ENCODE measurements at places on chromosomes 3 and 15.

- DNase-seq: no peak
Observed at GRCh38 chr3:142735462-142735861, 11.6 kb downstream of the TRPC1 start.

DNA sequence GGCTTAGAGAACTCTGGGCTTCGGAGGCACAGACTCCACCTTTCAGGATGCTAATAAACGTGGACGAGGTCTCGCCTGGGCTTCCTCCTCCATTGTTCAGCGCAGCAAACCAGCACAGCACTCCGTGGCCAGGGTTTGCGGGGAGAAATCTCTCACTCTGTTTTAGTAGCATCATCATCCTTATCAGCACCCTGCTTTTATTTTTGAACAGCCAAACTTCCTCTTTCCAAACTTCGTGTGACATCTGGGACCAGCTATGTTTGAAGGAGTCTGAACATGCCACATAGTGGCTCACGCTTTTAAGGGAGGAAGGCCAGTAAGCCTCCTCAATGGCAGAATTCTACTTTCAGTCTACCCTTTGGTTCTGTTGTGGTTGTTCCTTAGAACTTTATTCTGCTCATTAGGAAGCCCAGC lies 149.0 kb downstream of the PGPEP1L start:
- no peak for DNase-seq

DNA sequence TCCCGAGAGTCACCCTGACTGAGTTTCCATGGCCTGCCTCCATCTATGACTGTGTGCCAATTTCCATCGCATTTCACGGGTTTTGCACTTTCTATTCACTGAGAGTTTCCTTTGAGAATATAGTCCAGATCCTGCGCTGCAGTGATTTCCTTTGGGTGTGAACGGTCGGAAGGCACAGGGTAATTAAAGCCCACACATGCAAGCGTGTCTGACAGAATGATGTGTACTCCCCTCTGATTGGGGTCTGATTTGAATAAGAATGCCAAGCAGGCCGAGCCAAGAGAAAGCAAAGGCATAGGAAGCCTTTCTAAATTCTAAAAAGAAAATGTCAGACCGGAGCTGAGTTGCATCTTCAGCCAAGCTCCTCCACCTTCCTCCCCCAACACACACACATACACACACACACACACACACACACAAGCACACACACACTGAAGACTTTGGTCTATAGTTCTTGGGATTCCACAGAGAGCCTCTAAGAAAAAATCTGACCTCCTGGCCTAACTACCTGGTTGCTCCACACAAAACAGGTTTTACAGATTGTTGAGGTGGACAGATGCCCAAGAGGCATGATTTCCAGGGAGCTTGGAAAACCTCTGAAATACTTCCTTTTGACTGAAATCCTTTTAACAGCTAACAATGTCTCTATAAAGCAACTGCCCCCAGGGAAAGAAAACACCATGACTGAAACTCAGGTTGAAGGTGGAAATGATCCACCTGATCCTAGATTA lies 59.7 kb upstream of the LRRN1 start:
- DNase-seq: no peak

GRCh38 chr15:94235646-94236045 lies 4.3 kb downstream of the MCTP2 start:
- DNase-seq: no peak

GRCh38 chr15:56160966-56161365 lies 82.7 kb downstream of the RFX7 start:
- no peak for DNase-seq

DNA sequence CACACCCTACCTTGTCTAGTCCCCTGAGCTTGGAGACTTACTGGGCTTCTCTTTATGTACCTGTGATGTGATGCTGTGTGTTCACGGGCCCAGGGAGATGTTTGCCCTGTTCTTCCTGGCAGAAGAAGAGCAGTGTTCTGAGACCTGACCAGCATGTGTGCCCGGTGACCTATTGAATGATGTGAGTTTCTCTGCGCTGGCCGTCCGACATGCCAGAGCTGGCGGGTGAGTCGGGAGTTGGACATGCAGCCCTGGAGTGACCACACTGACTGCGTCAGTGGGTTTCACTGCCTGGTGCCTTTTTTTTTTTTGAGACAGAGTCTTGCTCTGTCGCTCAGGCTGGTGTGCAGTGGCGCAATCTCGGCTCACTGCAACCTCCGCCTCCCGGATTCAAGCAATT lies 42.3 kb downstream of the CGNL1 start:
- DNase-seq: no peak

DNA sequence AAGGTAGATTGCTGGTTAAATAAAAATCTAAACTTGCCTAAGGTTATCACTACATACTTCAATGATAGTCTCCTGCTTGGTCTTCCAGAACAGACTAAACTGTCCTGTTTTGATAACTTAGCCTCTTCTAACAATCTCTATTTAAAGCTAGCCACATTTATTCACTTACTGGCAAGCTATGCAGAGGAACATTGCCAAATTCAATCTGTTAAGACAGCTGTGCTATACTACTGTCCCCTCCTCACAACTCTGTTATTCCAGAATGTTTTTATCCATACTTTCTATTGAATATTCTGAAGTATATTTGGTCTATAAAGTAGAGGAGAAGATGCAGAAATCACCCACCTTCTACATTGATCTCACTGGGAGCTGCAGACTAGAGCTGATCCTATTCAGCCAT lies 594.0 kb upstream of the CCDC54 start:
- DNase-seq: no peak

- DNase-seq: no peak
Observed at GRCh38 chr3:171564748-171565480, 104.7 kb upstream of the TNIK start.

DNA sequence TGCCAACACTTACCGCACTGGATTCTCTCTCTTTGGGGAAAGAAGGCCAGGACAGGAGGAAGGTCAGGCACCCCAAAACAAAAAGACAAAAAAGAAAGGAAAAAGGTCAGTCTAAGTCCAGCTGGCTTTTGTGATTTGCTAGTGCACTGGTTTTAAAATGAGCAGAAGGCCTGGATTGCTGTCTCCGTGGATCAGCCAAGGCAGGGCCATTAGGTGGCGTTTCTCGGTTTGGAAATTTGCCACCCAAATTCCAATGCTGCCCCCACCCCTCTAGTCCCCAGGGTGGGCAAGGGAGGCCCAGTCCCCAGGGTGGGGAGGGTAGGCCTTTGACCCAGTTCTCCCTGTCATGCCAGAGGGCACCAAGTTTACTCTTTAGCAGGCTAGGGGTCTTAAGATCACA lies 33.3 kb downstream of the TLE3 start:
- no peak for DNase-seq

DNA sequence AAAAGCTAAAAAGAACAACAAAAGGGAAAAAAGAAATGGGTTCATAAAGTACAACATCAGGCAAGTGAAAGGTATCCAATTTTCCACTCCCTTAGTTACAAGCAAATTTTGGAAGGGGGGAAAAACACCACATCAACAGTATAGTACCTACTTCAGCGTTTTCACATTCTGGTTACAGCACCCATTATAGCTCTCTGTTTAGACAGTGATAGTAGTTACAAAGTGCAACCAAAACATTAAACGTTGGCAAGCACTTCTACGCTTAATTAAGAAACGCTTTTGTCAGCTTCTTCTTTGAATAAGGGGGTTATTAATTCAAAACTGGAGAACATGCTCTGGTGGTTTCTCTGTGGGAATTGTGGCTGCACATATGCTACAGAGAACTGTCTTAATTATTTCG lies 180.2 kb downstream of the VPS13C start:
- no peak for DNase-seq

- no peak for DNase-seq
Observed at GRCh38 chr15:65690778-65691177, 69.0 kb downstream of the SLC24A1 start.

DNA sequence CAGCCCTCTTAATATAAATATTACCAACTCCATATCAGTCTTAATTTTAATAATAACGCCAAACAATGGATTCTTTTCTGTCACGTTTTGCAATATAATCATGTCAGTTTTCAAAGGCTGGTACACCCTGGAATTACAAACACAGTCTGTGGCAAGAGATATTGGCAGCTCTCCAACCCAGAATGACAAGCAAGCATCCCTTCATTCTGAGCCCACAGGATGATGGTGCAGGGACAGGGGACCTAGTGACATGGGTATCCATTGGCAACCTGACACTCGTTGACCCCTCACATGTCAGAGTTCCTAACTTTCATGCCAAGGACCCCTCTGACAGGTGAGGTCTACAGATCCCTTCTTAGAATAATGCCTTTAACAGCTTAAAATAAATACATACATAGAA lies 154.5 kb upstream of the TSC22D2 start:
- DNase-seq: peak; percentile 18

DNA sequence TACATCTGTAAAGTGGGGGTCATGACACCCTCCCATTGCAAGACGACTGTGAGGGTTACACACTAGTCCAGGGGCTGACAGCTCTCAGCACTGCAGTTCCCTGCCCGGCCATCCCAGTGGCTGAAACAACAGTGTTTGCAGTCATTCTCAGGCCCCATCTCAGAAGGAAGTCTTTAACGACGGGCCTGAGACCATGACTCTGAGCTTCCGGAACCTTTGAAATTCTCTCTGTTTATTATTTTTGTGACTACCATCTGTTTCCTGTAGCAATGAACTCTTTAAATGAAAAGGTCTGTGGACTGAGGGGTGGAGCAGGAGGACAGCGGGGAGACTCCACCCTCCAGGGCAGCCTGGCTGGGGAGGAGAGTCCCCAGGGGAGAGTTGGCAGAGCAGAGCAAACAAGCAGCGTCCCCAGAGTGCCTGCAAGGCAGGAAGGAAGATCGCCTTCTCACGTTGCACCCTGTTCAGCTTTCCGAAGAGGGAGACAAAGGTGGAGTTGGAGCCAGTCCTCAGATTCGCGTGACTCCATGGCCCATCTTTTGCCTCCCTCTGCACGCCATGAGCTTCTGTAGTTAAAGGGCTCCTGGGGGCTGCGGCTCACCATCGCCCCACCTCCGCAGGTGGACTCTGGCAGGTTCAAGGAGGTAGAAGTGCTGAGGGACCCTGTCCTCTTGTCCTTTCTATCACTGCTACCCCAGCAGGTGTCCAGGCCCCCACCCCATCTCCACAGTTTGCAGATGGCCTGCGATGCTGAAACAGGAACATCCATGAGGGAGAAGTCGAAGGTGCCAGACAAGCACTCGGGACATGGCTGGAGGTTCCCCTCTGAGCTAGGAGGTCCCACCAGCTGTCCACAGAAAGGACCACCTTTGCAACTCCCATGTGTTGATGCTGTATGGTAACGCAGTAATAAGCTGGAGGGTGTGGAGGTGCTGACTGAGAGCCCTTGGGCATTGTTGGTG lies 525.8 kb upstream of the PROK2 start:
- no peak for DNase-seq

- DNase-seq: no peak
Observed at GRCh38 chr3:12471241-12471640, 13.0 kb upstream of the TSEN2 start.

- no peak for DNase-seq
Observed at GRCh38 chr15:83695901-83696425, 42.0 kb downstream of the ADAMTSL3 start.

GRCh38 chr15:69697916-69698315 lies 245.3 kb downstream of the RPLP1 start:
- DNase-seq: peak; percentile 62

GRCh38 chr15:64763874-64764273 lies 11.5 kb downstream of the RBPMS2 start:
- DNase-seq: no peak

- DNase-seq: no peak
Observed at GRCh38 chr15:35777061-35777460, 231.1 kb upstream of the DPH6 start.

- DNase-seq: no peak
Observed at GRCh38 chr3:178381555-178381954, 154.7 kb upstream of the KCNMB2 start.

DNA sequence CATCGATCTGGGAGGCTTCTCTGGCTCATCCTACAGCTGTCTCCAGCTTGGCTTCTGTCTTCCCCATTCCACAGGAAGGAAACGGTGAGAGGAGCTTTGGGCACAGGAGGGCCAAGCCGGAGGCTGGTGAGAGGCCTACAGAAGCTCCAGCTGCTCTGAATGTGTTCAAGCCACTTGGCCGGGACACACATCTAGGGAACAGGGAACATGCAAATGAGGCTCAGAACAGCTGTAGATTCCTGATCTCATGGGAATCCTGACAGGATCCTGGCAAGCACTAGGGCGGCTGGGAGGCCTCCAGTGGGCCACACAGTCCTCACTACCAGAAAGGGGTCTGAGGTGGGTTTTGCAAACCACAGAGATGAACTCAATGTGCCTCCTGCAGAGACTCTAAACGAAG lies 13.7 kb downstream of the SEMA5B start:
- no peak for DNase-seq

DNA sequence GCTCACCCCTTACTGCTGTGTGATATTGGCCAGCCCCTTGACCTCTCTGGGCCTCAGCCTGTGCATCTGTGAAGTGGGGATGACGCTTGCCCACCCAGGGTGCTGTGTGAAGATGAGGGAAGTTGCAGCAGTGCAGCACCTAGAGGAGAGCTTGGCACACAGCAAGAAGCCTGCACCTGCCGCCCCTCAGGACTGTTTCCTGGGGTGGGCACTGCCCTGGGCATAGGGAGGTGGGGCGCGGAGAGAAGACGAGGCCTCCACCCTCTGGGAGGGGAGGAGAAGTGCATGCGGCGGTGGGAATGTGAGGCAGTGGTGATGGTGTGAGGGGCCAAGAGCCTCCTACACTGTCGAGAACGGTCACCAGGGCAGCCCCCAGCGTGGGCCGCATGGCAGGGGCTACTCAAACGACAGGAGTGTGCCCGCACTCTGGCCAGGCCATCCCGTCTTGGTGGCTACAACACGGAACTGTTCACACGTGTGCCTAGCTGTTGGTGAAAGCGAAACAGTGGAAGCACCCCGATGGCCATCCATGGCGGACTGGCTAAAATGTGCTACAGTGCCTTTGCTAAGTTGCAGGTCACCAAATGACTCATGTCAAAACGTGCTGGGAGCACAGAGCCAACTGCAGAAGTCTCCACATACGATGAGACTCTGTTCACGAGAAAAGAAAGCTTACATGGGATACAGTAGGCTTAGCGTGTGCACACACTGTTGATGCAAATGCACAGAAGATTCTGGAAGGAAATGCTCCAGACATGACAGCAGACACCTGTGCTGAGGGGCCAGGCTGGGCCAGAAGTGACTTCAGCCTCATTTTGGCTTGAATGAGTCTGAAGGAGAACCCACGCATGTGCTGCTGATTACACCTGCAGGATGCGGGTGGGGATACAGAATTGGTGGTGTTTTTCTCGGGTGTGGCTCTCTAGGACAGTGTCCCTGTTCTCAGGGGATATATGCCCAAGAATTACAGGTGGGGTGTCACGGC lies 40.4 kb upstream of the IQSEC1 start:
- no peak for DNase-seq

- DNase-seq: no peak
Observed at GRCh38 chr3:10697918-10698317, 118.1 kb upstream of the SLC6A11 start.

DNA sequence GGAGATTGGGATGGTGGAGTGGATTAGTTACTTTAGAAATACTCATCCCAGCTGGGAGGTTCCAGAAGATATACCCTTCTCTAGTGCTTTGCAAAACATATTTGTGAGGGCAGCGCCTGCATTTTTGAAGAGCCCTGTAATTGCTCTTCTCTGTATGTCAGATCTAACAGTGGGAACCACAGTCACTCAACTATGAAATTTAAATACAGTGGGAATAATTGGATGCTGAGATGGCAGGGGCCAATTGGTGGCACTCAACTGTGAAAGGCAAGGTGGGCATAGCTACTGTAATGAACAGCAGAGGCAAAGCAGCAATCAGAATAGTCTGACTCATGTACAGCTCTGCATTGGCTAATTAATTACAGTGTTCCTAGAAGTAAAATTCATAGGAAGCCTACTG lies 22.2 kb upstream of the TBC1D23 start:
- DNase-seq: no peak

All from NCI-H2227 treated with DMSO at 0.1 percent for 48 hours (cell line).